Endothelial cell of coronary artery (primary cell): ENCODE measurements at places on chromosomes 2 and 18. TPM values are rescaled to one million over a fixed set of nuclear protein-coding genes. Genes with fewer than 3 reads are reported as not detected.

The CIB4 gene
- not detected in 2 replicates for total RNA-seq

The ICOS gene
- total RNA-seq: not detected in 2 replicates

The CYTIP gene
- total RNA-seq: not detected in 2 replicates

The TMEM169 gene
- total RNA-seq: under 0.01 TPM in 1 of 2 replicates, not detected in the other

The HRH4 gene
- total RNA-seq: not detected in 2 replicates

The IL1F10 gene
- total RNA-seq: not detected in 2 replicates

The RNF125 gene
- total RNA-seq: 0.09 and 0.54 TPM in 2 replicates

The NEB gene
- total RNA-seq: 0.19 and 0.45 TPM in 2 replicates

The DES gene
- not detected in 2 replicates for total RNA-seq

The ANKRD30BL gene
- not detected in 2 replicates for total RNA-seq

The ABCG5 gene
- not detected in 2 replicates for total RNA-seq

The CHRND gene
- total RNA-seq: not detected in 2 replicates

The LYPD6 gene
- total RNA-seq: 0.47 and 1.8 TPM in 2 replicates

The UGT1A10 gene
- not detected in 2 replicates for total RNA-seq

The DIPK1C gene
- not detected in 2 replicates for total RNA-seq

The IWS1 gene
- total RNA-seq: 44.4 and 53.7 TPM in 2 replicates

The C2orf78 gene
- total RNA-seq: not detected in 2 replicates

The EFHD1 gene
- 0.47 TPM in 1 of 2 replicates, not detected in the other for total RNA-seq

The RUFY4 gene
- not detected in 2 replicates for total RNA-seq

The AQP4 gene
- total RNA-seq: not detected in 2 replicates

The ARHGEF4 gene
- total RNA-seq: 0.09 and 0.85 TPM in 2 replicates

The BMP10 gene
- total RNA-seq: not detected in 2 replicates

The IL1RL1 gene
- 18.4 and 89.9 TPM in 2 replicates for total RNA-seq

The IL18R1 gene
- total RNA-seq: 2.5 and 3.7 TPM in 2 replicates

The WDSUB1 gene
- 3.4 and 4.0 TPM in 2 replicates for total RNA-seq

The COBLL1 gene
- 5.7 and 6.7 TPM in 2 replicates for total RNA-seq

The AGXT gene
- not detected in 2 replicates for total RNA-seq

The RGPD4 gene
- total RNA-seq: not detected in 2 replicates

The RAX gene
- total RNA-seq: not detected in 2 replicates

The OXER1 gene
- total RNA-seq: not detected in 2 replicates

The MERTK gene
- 15.8 and 17.3 TPM in 2 replicates for total RNA-seq

The TRABD2A gene
- 0.56 and 0.81 TPM in 2 replicates for total RNA-seq

The SCN7A gene
- not detected in 2 replicates for total RNA-seq

The TEKT4 gene
- not detected in 2 replicates for total RNA-seq

The SP140 gene
- 0.28 TPM in 1 of 2 replicates, not detected in the other for total RNA-seq

The LCT gene
- not detected in 2 replicates for total RNA-seq

The G6PC2 gene
- total RNA-seq: not detected in 2 replicates

The PIK3C3 gene
- total RNA-seq: 35.7 and 40.2 TPM in 2 replicates

The ABCB11 gene
- total RNA-seq: 0.18 and 0.56 TPM in 2 replicates

The RAB6C gene
- total RNA-seq: under 0.01 TPM in 1 of 2 replicates, not detected in the other

The DAPL1 gene
- not detected in 2 replicates for total RNA-seq

The RPL37A gene
- 3,958 and 4,338 TPM in 2 replicates for total RNA-seq

The GPR17 gene
- total RNA-seq: not detected in 2 replicates

The HOXD12 gene
- not detected in 2 replicates for total RNA-seq

The POLE4 gene
- total RNA-seq: 20.4 and 27.4 TPM in 2 replicates

The KIDINS220 gene
- 48.5 and 55.4 TPM in 2 replicates for total RNA-seq

The ERICH2 gene
- not detected in 2 replicates for total RNA-seq

The RPRM gene
- total RNA-seq: not detected in 2 replicates
